ENCODE measurements at places on chromosomes 13 and 19.

DNA sequence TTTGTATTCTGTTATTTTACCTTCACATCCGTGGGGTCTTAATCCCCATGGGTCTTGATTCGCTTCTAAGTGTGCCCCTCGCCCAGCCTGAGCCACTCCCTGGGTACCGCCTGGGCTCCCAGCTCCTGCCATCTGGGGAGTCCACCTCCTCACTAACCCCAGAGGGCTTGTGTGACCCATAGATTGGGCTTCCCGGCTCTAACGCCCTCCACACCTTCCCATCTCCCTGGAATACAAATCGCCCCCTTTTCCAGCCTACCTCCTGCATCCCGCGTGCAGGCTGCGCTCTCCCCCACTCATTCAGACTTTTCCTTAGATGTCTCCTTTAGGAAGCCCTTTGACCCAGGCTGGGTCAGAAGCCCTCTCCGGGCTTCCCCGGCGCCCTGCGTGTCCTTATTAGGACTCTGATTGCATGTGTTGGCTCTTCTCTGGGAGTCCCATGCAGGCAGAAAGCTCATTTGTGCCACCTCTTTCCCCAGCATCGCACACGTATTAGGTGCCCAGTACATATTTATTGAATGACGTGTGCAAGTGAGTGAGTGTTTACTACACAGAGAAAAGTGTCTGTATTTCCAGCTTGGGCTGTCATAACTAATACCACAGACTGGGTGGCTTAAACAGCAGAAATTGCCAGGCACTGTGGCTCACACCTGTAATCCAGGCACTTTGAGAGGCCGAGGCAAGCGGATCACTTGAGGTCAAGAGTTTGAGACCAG is 757 bp downstream of the CCDC124 start:
- DNase-seq, result no peak

DNA sequence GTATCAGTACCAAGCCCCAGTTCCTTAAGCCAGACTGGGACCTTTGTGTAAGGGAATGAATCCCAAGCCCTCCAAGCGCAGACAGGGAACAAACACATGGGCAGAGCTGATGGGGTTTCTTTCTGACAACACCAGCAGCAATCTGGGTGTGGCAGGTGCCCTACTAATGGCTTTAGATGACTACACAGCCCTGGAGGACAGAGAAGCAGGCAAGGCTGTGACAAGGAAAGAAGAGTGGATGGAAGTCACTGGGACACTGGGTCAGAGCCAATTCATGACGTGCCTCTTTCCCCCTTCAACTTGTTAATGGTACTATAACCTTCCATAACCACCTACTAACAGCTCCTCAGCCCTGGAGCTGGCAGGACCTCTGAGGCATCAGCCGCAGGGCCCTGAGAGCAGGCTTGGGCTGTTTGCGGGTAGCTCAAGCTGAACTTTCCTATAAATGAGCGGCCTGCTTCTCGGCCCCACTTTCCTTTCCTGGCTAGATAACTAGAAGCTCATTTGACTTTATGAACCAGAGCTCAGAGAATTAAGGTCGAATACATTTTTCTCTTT is 38.9 kb downstream of the RASL11A start:
- DNase-seq, result no peak

DNA sequence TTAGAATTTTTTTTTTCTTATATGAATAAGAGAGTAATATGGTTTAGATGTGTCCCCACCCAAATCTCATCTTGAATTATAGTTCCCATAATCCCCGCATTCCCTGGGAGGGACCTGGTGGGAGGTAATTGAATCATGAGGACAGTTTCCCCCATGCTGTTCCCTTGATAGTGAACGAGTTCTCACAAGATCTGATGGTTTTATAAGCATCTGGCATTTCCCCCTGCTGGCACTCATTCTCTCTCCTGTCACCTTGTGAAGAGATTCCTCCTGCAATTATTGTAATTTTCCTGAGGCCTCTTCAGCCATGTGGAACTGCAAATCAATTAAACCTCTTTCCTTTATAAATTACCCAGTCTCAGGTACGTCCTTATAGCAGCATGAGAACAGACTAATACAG is 205.7 kb downstream of the MYO16 start:
- no peak for DNase-seq

GRCh38 chr13:93279982-93280381 is 53.4 kb downstream of the GPC6 start:
- DNase-seq, result no peak

GRCh38 chr19:14053500-14053899 is 8.4 kb downstream of the PALM3 start:
- DNase-seq, result no peak

- peak; percentile 7 for DNase-seq
These were observed 1.4 kb downstream of the TLE6 start for GRCh38 chr19:2978772-2979171.

Measured in AG08396 (cell line).